Renal pelvis (tissue), 12 donors: ENCODE measurements at places on chromosomes 2 and 18.

GRCh38 chr2:240728827-240729226 lies 37.2 kb downstream of the AQP12A start:
- no peak for DNase-seq

GRCh38 chr2:44679990-44680389 lies 261.5 kb upstream of the SIX3 start:
- DNase-seq, result peak; percentile 39

- DNase-seq, result no peak
Observed at GRCh38 chr2:8324901-8325300, 357.0 kb upstream of the ID2 start.

GRCh38 chr18:80108739-80109675 lies at the start of gene ADNP2:
Gene ADNP2, plus strand, starts transcription at chr18:80109262. Its CDS starts 8,281 bp downstream, at chr18:80117543.
- peak; percentile 88 for DNase-seq

DNA sequence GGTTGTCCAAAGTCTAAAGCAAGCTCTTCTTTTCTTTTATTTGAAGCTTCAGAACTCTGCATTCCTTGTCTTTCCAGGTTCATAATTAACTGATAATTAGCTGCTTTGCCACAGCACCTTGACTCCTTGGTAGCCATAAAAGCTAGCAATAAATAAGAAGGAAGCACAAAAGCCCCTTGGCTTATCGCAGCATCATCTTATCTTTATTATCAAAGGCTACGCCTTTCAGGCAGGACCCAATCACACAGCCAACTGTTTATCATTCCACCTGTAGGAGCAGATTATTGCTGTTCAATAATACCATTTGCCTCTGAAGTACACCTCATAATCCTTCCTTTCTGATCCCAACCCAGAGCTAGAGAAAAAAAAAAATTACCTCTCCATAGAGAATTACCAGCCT lies 489.2 kb downstream of the SATB2 start:
- DNase-seq, result no peak

DNA sequence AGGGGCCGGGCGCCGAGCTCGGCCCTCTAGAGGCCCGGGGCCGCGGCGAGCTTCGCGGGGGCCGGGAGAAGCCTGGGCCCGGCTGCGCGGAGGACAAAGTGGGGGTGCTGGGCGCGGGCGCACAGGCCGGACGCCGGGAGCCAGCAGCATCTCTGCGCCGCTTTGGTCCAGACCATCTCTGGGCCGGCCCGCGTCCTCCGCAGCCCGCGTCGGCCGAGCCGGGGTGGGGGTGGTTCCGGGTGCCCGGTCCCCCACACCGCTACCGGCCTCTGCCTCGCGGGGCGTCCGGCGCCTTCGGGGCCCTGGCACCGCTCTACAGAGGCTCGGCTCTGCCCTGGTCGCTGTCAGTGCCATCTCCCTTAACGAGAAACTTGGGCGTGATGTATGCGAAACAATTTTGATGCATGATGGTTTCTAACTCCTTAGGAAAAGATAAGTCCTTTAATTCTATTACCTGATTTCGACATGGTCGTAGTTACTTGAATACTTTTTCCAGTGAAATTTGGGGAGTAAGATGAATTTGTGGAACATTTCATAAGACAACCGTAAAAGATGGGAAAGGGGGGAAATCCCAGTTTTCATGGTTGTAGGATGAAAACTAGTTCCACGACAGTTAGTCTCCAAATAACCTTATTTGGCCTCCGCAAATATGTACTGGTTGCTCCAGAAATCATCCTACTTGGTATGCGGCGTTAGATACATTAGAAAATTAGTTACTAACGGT lies 562 bp downstream of the TWSG1 start:
- peak; percentile 5 for DNase-seq

DNA sequence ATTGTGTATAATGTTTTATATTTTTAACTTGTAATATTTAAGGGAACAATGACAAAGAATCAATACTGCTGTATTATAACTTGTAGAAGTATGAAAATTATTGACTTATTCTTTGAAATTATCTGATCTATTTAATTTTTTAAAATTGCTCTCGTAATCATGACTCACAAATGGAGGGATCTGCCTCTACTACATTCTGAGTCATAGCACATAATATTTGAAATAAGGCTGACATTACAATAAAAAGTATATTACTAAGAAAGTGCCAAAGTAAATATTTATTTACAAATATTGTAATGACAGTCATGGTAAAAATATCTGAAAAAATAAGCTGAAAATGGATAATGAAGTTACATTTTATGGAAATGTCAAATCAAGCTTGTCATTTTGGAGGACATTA lies 1144.6 kb upstream of the CDH2 start:
- DNase-seq, result no peak

- no peak for DNase-seq
Observed at GRCh38 chr2:44001716-44002115, 5.9 kb upstream of the LRPPRC start.

DNA sequence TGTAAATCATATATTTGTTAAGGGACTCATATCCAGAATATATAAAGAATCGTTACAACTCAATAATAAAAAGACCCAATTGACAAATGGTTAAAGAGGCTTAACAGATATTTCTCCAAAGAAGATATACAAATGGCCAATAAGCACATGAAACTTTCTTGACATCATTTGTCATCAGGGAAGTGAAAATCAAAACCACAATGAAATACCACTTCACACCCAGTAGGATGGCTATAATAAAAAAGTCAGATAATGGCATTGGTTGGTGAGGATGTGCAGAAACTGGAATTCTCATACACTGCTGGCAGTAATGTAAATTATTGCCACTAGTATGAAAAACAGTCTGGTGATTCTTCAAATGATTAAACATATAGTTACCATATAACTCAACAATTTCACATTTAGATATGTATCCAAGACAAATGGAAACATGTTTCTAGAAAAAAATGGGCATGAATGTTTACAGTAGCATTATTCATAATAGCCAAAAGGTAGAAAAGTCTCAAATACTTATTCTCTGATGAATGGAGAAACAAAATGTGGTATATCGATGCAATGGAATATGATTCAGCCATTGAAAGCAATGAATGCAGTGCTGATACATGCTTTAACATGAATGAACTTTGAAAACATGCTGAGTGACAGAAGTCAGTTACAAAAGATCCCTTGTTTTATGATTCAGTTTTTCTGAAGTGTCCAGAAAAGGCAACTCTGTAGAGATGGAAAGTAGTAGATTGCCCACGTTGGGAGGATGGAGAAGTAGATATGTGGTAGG lies 304.6 kb upstream of the ZEB2 start:
- DNase-seq, result no peak

- DNase-seq, result no peak
Observed at GRCh38 chr2:46982351-46983064, 66.9 kb upstream of the MCFD2 start.

DNA sequence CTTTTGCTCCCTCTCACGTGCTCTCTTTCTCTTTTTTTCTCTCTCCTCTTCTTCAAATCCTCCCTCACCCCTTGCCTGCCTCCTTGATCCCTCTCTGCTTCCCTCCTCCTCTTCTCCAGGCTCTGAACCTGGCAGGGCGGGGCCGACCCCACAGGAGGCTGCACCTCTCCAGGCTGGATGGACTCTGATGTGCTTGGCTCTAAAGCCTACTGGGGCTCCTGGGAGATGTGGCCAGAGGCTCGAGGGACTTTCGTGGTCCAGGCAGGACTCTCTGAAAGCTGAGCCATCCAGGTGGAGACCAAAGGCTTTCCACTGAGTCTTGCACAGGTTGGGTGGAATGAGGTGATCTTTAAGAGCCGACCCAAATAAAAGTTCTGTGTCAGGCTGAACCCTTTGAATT lies 25.4 kb downstream of the DYSF start:
- DNase-seq, result no peak

- no peak for DNase-seq
Observed at GRCh38 chr2:159076241-159076640, 107.8 kb downstream of the TANC1 start.

DNA sequence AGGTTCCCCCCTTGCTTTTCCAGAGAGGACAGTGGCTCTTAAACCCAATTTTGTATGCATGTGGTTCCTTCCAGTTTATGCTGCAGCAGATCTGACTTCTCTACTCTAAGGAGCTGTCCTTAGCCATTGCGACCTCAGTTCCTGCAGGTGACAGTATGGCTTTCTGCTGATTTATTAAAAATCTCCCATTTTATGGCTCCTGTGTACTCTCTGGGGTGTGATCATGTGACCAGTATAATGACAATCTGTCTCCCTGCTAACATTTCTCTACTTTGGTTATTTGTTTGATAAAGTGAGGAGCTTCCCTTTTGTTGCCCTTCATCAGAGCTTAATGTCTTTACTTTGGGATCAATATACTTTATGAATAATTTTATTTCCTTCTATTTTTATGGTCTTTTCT lies 148.7 kb upstream of the VRK2 start:
- no peak for DNase-seq

DNA sequence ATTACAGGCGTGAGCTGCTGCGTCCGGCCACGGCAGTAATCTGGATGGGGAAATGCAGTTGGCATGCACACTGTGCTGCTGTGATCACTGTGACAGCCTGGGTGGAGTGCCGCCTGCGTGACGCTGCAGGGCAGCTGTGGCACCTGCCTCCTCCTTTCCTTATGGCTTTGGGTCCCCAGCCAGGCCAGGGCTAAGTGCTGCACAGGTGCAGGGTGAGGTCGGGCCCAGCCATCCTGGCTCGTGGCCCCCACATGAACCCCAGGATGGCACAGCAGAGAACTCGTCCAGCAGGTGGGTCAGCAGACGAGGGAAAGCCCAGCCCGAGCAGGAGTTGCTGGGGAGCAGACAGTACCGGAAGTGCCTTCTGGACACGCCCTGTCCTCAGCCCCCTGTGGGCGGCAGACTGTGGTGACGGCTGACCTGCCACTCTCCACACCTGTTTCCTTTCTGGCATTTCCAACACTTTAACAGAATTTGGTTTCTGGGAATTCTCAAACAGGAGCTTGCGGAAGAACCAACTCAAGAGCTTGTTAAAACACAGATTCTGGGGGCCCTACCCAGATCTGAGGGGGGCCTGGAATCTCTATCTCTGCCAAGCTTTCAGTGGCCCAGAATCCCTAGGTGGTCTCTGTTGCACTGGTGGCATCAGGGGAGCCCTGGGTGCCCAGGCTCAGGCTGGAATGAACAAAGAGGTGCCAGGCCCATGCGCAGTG lies 16.9 kb downstream of the HS1BP3 start:
- DNase-seq, result no peak

DNA sequence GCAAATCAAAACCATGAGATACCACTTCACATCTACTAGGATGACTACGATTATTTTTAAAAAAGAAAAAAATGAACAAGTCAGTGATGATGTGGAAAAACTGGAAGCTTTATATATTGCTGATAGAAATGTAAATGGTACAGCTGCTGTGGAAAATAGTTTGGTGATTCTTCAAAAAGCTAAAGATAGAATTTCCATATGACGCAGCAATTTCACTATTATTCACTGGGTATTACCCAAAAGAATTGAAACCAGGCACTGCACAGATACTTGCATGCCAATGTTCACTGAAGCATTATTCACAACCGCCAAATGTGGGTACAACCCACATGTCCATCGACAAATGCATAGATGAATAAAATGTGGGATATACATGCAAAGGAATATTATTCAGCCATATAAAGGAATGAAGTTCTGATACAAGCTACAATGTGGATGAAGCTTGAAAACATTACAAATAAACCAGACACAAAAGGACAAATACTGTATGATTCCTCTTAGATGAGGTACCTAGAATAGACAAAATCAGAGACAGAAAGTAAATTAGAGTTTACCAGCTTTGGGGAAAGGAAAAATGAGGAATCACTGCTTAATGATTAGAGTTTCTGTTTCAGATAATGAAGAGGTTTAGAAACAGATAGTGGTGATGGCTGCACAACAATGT lies 11.1 kb downstream of the RTTN start:
- DNase-seq, result no peak

DNA sequence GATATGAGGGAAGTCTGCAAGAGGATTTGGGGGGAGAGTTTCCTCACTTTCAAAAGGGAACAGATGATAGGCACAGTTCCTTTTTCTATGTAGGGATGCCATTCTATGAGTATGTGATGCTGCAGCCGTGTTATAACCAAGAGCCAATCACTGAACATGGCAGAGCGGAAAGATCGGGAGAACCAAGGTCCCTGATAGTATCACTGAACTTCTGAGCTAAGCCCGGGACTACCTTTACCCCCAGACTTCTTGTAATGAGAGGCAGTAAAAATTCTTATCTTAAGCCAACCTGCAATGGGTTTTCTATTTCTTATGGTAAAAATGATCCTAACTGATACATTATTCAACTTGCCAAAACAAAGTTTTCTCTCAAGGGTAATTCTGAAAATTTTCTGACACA lies 21.6 kb upstream of the SLC1A4 start:
- DNase-seq, result no peak

DNA sequence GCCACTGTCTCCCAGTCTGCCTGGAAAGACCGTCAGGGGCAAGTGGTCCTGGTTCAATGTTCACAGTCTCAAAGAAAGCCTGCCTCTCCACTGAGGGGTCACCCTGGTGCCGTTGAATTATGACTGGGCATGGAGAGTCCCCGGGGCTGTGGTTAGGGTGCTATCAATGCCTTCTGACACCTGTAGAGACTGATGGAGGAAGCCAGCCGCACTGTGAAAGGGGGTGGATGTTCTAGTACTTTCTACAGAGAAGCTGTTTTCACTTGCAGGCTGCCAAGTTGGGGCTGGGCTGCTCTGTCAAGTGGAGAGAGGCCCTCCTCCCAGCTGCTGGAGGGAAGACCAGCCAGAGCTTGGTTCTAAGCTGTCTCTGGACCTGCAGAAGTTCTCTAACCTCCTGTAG lies 80.5 kb downstream of the BCL2L11 start:
- DNase-seq, result no peak

GRCh38 chr2:121135168-121135853 lies 149.7 kb downstream of the TFCP2L1 start:
- no peak for DNase-seq

DNA sequence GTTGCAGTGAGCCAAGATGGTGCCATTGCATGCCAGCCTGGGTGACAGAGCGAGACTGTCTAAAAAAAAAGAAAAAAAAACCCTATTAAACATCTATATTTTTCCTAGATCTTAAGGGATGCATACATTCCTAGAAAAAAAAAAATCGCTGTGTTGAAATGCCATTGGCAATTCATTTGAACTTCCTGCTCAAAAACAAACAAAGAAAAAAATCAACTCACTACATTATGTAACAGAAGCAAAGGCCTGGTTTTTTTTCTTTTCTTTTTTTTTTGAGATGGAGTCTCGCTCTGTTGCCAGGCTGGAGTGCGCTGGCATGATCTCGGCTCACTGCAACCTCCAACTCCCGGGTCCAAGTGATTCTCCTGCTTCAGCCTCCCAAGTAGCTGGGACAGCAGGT lies 21.7 kb upstream of the STRN start:
- DNase-seq, result no peak

DNA sequence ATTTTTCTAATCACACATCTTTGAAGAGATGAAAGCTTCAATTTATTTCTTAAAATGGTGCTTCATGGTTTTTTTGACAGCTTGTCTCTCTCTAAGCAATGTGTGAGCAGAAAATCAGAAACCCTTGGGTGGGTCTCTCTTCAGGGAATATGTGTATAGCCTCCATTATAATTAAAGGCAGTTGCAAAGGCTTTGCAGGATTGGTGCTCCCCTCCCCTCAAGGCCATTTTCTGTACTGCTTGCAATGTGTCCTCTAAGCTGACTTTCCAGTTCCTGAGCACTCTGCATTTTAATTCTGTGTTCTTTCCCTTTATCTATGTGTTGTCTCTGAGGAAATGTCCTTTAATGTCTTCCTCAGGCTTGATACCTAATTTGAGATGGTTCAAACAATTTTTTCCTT lies 172.6 kb downstream of the DPP4 start:
- DNase-seq, result no peak
